Effector memory CD8-positive, alpha-beta T cell (primary cell): ENCODE measurements at places on chromosomes 5 and 9.
A peak's percentile ranks its signal among the peaks of the same experiment; 100 is the strongest.

DNA sequence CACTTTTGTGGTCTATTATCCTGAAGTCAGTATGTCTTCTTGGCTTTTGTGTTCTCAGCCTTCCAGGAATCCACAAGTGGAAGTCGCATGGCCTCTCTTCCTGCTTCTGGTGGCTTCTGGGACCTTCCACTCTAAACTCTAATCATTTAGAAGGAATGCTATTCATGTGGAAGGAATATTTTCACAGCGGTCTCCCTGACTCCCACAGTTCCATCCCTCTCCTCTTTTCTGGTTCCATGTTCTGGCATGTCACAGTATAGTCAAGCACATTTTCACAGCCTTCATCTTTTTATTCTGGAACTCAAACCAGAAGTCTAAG is 7.3 kb upstream of the RAI14 start:
- no peak for DNase-seq

DNA sequence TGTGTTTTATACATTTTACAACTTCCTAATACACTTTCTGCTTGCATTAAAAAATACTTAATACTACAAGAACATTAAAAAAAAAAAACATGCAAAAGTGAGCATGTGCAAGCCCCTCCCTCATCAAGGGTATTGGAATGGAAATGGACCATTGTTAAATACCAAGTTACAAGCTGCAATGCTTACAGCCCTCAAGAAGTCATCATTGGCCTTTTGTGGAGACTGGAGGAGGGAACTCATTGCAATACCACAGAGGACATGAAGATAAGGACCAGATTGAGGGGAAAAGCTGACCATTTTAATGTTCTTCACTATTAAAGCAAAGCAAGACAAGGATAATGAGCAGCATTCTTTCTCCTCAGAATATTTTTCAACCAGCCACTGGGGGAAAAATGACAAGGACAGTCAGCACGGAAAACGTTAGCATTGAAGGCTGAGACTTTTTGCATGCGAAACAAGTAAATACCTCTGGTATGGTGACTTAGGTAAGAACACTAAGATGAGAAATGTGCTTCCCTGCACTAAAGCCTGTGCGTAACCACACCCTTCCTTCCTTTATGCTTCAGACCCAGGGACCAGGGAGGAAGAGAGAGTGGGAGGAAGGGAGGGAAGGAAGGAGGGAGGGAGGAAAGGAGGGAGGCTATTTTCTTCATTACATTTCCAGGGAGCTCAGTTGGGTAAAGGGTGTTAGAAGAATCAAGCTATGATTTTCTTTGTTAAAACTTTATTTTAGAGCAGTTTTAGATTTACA is 141.1 kb upstream of the RAPGEF1 start:
- DNase-seq = no peak

GRCh38 chr5:53480416-53481158 is at the start of gene FST:
FST (plus strand) TSS chr5:53480629; CDS start chr5:53480792, 163 bp downstream.
- DNase-seq = no peak

- DNase-seq = no peak
These were observed 468.6 kb downstream of the CDH18 start for GRCh38 chr5:19519448-19519847.

- no peak for DNase-seq
These were observed 144.0 kb upstream of the GPR151 start for GRCh38 chr5:146659961-146660360.

DNA sequence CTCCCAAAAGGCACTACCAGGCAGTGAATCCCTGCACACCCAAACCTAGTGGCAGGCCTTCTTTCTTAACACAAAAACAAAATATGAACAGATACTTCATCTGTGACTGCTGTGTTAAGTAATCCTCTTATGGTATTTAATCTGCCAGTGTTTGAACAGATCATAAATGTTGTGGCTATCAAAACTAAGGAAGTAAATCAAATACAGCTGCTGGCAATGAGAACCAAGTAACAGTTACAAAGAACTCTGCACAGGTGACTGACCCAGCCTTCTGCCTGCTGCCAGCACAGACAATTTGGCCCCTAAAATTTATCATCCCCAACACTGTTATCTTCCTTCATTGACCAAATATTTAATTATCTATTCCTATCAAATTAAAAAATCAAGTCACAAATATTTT is 78.0 kb downstream of the GNAQ start:
- no peak for DNase-seq

DNA sequence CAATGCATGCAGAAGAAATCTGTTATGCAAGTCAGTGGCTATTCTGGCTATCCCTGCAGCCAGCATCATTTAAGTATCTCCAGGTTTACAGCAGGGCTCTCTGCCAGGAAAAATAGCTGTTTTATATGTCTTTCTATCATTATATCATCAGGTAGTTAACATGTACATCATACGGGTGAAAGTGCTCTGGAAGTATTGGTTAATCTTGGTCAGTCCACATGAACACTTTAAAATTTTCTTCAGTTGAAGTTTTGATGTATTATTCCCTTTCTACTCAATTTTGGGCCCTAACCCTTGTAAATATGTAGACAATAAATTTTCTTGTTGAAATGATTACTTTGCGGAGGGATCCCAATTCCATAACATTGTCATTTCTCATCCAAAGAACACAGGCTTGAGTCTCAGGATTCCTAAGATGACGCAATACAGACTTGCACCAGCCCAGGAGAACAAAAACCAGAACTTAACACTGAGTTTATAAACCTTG is 67.5 kb downstream of the SEMA6A start:
- DNase-seq = no peak

DNA sequence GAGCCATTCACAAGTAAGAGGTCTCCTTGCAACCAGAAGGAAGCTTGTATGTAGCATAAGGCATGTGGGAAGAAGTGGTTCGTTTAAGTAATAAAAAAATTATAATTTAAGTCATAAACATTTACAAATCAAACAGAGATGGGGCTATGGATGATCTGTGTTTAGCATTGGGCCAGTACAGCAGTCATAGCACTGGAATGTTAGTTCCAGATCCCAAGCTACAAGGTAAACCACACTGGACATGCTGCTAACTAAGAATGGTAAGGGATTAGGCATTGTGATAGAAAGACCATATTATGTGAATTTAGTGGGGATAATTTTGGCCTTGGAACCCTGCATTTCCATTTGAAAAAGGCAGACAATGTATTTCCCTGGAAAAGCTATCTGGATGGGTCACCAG is 170.4 kb upstream of the KCNN2 start:
- no peak for DNase-seq

GRCh38 chr9:87584326-87584725 is 86.7 kb downstream of the DAPK1 start:
- DNase-seq = no peak

- DNase-seq = peak; percentile 5
These were observed 54.4 kb downstream of the GNAQ start for GRCh38 chr9:77977210-77977611.

DNA sequence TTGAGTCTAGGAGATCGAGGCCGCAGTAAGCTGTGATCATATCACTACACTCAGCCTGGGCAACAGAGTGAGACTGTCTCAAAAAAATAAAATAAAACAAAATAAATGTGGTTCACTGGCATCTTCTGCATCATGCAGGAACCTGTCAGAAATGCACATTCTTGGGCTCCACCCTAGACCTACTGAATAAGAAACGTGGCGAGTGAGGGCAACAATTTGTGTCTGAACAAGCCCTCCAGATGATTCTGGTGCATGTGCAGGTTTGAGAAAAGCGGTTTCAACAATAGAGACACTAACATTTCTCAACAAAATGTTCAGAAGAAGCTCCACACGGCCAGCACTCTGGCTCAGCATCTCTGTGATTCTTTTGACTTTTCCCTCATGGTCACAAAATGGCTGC is 42.8 kb upstream of the CPEB4 start:
- no peak for DNase-seq

DNA sequence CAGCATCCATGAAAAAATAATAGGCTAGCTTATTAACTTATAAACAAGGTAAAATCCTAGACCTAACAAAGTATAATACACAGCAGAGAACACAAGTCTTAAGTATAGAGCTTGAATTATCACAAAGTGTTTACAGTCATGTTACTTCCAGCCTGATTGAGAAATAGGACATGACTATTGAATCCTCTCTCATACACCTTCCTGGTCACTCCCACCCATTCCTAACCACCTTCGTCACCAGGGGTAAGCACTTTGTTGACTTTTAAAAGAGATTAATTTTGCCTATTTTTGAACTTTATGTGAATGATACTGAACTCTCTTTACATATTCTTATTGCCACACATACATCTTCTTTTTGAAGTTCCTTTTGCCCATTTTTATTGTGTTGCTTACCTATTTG is 325.8 kb downstream of the PJA2 start:
- no peak for DNase-seq

DNA sequence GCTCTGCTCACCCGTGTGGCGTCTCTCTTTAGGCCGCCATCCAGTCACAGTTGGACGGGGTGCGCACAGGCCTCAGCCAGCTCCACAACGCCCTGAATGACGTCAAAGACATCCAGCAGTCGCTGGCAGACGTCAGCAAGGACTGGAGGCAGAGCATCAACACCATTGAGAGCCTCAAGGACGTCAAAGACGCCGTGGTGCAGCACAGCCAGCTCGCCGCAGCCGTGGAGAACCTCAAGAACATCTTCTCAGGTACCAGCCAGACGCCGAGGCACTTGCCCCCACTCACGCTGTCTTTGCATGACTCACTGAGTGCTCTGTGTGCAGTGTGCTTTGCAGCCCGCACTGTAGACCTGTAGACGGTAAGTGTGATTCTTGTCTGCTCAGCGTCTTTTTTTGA is 4.5 kb downstream of the EXOC3 start:
- DNase-seq = no peak

DNA sequence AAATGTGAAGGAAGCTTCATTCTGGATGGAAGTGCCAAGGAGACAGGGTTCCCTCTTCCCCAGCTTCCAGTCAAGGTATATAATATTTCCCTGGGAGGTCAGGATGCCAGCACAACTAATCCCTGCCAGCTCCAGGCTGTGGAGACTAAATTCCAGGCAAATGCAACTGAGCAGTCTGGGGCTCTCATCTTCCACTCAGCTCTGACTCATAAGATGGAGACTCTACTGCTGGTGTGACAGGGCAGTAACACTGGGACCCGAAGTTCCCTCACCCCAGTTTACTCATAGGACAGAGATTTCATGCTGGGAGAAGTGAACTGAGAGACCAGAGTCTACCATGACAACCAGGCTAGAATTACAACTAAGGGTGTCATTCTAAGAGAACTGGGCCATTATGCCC is 235.4 kb downstream of the FSTL4 start:
- no peak for DNase-seq

- no peak for DNase-seq
These were observed 47.9 kb downstream of the OLFM1 start for GRCh38 chr9:135135171-135135928.

- DNase-seq = no peak
These were observed 137.7 kb downstream of the PRELID2 start for GRCh38 chr5:145697251-145697990.

DNA sequence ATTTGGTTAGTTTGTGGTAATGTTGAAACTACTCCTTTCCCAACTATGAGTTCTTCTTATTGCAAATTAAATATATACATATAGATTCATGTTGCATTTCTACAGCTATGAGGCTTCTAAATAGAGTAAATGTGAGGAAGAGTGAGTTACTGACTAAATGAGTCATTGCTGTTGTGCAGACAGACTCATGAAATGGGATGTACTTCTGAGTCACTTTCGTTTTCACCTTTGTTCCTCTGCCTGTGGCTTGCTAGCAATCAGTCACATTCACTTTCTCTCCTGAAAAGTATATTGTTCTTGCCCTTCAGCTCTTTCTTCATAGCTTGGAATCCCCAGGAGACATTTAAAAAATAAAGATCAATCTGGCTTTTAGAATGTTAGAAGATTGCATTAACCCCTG is 295.5 kb upstream of the SMC2 start:
- DNase-seq = no peak

- DNase-seq = no peak
These were observed 6.8 kb downstream of the FAM219A start for GRCh38 chr9:34451545-34451944.

GRCh38 chr9:99850736-99851499 is 29.2 kb downstream of the NR4A3 start:
- no peak for DNase-seq

DNA sequence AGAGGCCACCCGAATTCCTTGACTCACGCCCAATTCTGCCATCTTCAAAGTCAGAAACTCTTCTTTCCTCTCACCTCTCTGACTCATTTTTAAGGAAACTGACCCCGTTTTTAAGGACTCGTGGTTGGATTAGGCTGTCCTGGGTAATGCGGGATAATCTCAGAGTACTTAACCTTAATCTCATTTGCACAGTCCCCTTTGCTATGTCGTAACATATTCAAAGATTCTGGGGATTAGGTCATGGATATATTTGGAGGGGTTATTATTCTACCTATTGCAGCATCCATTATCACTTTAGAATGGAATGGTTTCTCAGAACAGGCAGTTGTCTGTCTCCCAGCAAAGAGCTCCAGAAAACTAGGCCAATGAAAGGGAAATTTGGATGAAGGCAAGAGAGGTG is 80.8 kb upstream of the IL12B start:
- no peak for DNase-seq

GRCh38 chr9:136018257-136019031 is 57.3 kb upstream of the UBAC1 start:
- DNase-seq = no peak

DNA sequence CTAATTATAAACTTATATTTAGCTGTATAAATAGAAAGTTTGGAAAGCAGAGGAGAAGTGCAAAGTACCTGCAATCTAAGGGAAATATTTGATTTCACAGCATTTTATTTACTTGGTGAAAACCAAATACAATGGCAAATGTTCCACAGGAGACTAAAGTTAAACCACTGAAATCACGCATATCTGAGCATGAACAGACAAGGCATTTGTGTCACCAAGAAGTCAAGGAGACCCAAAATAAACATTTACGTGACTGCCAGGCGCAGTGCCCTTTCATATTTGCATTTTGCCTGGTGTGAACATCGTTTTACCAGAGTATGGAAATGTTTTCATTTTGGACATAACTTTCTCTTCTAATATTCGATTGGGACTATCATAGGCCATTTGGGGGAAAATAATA is 20.6 kb downstream of the UGCG start:
- DNase-seq = no peak

DNA sequence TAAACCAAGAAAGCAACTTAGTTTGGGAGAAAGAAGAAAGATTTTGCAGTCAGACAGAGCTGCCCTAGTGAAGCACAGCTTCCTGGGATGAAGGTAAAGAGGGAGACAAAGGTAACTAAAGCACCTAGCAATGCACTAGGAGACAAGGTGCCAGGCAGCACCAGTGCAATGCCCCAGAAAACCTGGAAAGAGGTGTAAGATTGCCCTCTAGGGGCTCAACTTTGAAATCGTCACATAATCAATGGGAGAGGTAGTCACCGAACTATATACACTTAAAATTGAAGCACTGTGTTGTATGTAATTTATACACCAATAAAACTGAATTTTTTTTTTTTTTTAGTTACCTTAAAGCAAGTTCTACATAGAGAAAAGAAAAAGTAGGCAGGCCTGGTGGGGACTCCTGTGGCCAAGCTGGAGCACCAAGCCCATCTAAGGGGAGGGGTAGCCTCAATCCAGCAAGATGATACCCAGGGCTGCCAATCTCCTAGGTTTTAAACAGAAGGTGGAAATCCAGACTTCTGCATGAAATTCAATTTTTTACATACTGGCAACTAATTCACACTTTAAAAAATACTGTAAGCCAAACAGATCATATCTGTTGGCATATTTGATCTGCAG is 48.2 kb downstream of the CDK5RAP2 start:
- no peak for DNase-seq
